Gastroesophageal sphincter (tissue), 4 donors: ENCODE measurements at places on chromosomes 2 and 18.

DNA sequence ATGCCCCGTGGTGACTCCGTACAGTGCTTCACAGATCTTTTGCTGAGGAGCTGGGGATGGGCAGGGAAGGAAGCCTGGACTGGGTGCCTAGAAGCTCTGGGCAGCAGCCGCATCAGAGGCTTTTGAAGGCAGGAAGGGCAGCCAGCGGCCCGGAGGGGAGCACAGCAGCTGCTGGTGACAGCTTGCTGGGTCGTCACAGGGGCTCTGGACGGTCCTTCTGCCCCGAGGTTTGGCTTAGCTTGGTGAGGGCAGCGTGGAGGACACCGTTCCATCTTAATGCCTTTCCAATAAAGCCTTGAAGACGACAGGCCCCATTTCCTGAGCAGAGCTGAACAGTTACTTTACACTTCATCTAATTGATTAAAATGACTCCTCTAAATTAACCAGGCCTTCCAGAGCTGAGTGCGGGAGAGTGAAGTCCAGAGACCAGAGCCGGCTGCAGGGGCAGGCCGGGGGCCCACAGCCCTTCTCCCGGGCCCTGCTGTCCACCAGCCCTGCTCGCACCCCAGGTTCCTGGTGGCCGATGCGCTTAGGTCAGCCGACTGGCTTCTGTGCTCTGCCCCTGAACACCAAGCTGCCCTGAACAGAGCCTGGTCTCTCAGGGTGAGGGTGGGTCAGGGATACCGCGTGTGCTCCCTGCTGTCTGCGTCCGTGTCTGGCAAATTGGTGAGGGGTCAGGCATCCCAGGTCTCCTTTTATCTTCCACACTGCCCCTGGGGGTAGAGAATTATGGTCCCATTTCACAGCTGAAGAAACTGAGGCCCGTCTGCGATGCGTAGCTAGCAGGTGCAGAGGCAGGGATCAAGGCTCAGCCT, 43.5 kb downstream of the RRM2 start:
- ATAC-seq, result no peak

DNA sequence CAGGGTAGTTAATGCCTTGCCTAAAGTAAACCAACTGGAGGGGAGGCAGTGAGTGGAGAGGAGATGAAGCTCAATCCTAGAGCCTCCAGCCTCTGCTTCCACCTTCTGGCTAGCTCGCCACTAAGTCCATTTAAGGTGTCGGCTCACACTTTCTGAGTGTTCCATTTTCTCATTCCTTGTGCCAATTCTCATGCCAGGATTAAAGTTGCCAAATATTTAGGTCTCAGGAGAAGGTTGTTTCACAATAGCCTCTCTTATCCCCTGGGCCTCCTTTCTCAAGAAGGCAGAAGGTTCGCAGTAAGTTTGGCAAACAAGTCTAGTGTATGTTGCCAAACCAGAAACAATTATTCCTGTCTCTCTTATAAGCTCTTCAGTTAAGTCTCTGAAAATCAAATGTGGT, 57.2 kb downstream of the TACR1 start:
- peak; percentile 71 for ATAC-seq

- no peak for ATAC-seq
Measured at GRCh38 chr2:150060341-150060740, 427.1 kb downstream of the RND3 start.

GRCh38 chr2:15253247-15253646, 307.9 kb downstream of the NBAS start:
- ATAC-seq, result no peak
